HAP-1 (cell line): ENCODE measurements at places on chromosomes 7 and 10.

DNA sequence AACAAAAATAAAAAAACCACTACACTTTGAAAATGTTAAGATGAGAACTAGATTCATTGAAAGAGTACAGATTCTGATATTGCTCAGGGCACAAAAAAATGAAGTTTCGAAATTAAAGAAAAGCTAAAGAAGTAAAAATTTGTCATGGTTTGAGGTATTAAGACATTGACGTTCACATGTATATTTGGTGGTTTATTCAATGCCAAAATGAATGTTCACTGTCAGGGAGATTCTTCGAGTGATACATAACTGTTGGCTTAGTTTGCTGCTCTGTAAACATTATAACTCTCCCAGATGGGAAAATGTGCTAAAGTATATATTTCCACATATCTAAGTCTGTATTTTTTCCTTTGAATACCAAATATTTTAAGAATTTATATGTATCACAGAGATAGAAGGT lies 345.0 kb downstream of the SEMA3D start:
- no peak for DNase-seq

DNA sequence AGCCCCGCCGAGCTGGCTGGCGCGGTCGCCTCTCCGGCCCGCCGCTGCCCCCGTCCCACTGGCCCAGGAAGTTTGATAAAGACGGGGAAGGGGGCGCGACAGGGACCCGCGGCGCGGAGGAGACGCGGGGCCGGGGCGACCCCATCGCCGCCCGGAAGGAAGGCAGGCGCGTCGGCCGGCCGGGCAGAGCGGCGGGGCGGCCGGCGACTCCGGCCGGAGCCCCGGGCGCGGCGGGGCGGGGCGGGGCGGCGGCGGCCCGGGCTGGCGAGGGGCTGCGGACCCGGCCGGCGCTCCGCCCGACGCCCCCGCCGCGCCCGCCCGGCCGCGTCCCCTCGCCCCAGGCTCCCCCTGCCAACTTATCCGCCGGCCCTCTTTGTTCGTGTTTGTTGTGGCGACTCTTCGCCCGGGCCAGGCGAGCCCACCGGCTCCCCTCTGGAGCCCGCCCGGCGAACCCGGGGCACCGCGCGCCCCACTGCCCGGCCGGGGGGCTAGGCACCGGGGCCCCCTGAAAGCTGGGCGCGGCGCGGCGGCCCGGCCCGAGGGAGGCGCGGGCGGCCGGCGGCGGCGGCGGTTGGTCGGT lies 571 bp downstream of the KDM7A start:
- peak; percentile 18 for DNase-seq

GRCh38 chr7:92340016-92340415 lies 94.2 kb downstream of the ANKIB1 start:
- DNase-seq, result no peak

GRCh38 chr7:136030330-136030729 lies 53.2 kb upstream of the MTPN start:
- DNase-seq, result no peak

DNA sequence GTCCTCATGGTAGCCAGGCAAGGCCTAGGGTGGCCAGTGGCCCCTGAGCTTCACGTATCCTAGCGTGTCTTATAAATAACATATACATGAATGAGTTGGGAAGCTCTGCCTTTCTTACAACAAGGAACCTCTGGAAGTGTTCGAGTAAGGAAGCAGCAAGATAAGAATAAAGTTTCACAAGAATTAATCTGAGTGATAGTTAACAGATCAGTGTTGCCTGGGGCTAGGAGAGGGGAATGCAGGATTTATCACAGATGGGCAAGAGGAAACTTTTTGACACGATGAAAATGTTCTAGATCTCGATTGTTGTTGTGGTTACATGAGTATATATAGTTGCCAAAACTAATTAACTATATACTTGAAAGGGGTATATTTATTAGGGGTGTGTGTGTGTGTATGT lies 74.2 kb downstream of the TSPAN12 start:
- no peak for DNase-seq

GRCh38 chr7:66657798-66658197 lies 29.1 kb downstream of the KCTD7 start:
- DNase-seq, result no peak
